Muscle of leg (tissue), 16 donors: ENCODE measurements at places on chromosomes 4 and X.

GRCh38 chr4:84648863-84649647, 66.1 kb downstream of the CDS1 start:
- no peaks in the 10 kb centered on the region for H3K4me1 ChIP-seq
- H3K27ac ChIP-seq: no peak overlapping the region
- H3K36me3 ChIP-seq: no peaks in the 10 kb centered on the region
- DNase-seq: peak; percentile 11
- H3K4me3 ChIP-seq: no peak overlapping the region

DNA sequence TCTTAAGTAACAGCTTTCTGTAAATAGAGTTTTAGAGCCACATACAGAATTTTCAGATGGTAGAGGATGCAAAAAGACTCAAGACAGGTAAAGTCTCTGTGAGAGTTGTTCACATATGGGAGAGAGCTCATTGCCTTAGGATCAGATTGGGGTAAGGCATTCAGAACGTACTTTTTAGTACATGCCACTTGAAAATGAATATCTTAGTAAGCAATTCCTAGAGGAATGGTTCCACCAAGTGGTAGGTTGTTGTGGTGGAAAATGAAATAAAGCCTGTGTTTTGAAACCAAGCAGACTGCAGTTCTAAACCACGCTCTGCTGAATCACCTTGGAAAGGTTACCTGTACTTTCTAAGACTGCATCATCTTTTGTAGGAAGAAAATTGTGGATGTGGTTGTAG, 547.0 kb upstream of the LCORL start:
- H3K36me3 ChIP-seq: no peaks in the 10 kb centered on the region
- no peaks in the 10 kb centered on the region for H3K27me3 ChIP-seq
- H3K4me3 ChIP-seq: no peak overlapping the region
- no peak overlapping the region for H3K27ac ChIP-seq
- H3K4me1 ChIP-seq: no peaks in the 10 kb centered on the region

DNA sequence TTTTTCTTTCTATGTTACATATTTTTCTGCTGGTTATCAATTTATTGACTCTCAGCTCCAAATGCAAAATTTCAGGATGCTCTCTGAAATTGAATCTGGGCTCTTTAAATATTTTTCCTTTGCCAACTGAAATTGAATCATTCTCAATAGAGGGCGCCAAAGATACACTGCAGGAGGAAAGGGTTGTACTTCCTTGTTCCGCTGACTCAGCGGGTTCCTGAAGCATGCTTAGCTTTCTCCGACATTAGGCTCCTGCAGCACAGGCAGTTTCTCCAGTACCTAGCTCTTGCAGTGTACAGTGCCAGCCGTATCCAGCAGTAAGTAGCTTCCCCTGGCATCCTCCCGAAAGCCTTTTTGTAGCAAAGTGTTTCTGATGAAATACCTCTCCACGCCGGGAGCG, 28.8 kb upstream of the CFAP47 start:
- DNase-seq: peak; percentile 56
- no peaks in the 10 kb centered on the region for H3K4me1 ChIP-seq
- no peak overlapping the region for H3K27ac ChIP-seq
- no peak overlapping the region for H3K4me3 ChIP-seq

- H3K27me3 ChIP-seq: no peaks in the 10 kb centered on the region
- H3K36me3 ChIP-seq: peaks cover 5% of the 10 kb centered on the region
- no peaks in the 10 kb centered on the region for H3K4me1 ChIP-seq
- no peak overlapping the region for H3K4me3 ChIP-seq
- DNase-seq: no peak
Observed at GRCh38 chr4:103067841-103068547, 8.6 kb downstream of the SLC9B2 start.

- no peak for DNase-seq
- no peak overlapping the region for H3K27ac ChIP-seq
- H3K36me3 ChIP-seq: no peaks in the 10 kb centered on the region
- no peak overlapping the region for H3K4me3 ChIP-seq
- H3K4me1 ChIP-seq: no peaks in the 10 kb centered on the region
Observed at GRCh38 chr4:165164257-165164656, 43.1 kb upstream of the KLHL2 start.

DNA sequence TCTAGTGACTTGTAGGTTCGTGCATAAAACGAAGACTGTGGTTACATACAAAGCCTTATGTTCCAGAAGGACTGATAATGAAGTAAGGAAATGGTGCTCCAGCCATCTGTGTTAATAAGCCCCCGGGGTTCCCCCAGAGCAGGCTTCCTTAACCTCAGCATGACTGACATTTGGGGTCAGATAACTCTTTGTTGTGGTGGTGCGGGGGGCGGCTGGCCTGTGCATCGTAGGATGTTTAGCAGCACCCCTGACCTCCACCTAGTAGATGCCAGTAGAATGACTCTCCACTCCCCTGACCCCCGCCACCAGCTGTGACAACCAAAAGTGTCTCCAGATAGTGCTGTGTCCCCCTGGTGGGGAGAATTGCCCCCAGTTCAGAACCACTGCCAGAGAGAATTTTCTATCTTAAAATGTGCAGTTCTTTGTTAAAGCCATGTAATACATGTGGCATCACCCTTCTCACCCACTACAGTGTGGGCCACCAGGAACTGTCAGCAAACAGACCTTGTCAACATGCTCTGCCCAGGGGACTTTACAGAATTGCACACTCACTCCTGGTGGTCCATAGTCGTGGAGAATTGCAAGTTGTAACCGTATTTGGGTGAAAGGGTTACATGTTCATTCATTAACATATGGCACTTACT, 7.5 kb downstream of the SH3KBP1 start:
- no peaks in the 10 kb centered on the region for H3K36me3 ChIP-seq
- H3K4me3 ChIP-seq: no peak overlapping the region
- no peaks in the 10 kb centered on the region for H3K4me1 ChIP-seq
- H3K27me3 ChIP-seq: peaks cover 43% of the 10 kb centered on the region

DNA sequence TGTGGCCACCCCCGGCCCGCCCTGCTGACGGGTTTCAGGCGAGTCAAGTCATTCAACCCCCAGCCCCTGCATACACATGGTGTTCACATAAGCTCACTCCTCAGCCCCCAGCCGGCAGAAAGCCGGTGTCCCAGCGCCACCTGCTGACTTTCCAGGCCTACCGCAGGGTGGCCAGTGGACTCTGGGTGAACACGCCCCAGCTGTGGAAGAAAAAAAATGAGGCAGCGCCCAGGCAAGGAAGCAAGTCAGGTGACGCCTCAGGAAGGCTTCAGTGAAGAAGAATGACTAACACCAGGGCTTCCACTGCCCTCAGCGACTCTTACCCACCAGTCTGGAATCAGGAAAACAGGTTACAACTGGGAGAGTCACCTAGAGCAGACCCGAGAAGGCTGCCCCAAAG, 15.8 kb downstream of the BCAP31 start:
- H3K4me3 ChIP-seq: no peak overlapping the region
- peak; percentile 74 for DNase-seq
- peaks cover 28% of the 10 kb centered on the region for H3K36me3 ChIP-seq

GRCh38 chr4:177450426-177451107, 8.3 kb upstream of the AGA start:
- no peak for DNase-seq
- H3K27me3 ChIP-seq: no peaks in the 10 kb centered on the region
- H3K4me1 ChIP-seq: peaks cover 3% of the 10 kb centered on the region
- H3K4me3 ChIP-seq: no peak overlapping the region
- H3K27ac ChIP-seq: no peak overlapping the region

- peaks cover 14% of the 10 kb centered on the region for H3K4me1 ChIP-seq
- H3K27ac ChIP-seq: no peak overlapping the region
- H3K27me3 ChIP-seq: no peaks in the 10 kb centered on the region
- H3K4me3 ChIP-seq: no peak overlapping the region
- H3K36me3 ChIP-seq: no peaks in the 10 kb centered on the region
- DNase-seq: no peak
Observed at GRCh38 chr4:14863418-14864364, 138.6 kb upstream of the CPEB2 start.

GRCh38 chr4:30056016-30056766, 664.0 kb upstream of the PCDH7 start:
- DNase-seq: no peak
- H3K27me3 ChIP-seq: no peaks in the 10 kb centered on the region
- H3K27ac ChIP-seq: no peak overlapping the region
- no peaks in the 10 kb centered on the region for H3K4me1 ChIP-seq
- H3K36me3 ChIP-seq: no peaks in the 10 kb centered on the region
- no peak overlapping the region for H3K4me3 ChIP-seq

DNA sequence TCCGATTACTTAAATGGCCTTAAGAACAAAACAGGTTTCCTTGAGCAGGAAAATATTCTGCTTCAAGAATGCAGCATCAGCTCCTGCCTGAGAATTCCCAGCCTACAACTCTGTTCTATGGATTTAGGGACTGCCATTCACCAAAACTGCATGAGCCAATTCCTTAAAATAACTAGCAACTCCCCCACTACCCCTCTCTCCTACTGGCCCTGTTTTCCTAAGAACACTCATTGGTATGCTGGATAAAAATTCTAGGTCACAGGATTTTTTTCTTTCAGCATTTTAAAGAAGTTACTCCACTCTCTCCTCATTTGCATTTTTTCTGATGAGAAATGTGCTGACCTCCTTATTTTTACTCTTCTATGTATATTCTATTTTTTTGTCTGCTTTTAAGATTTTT, 347.1 kb downstream of the IDS start:
- H3K27ac ChIP-seq: no peak overlapping the region
- DNase-seq: peak; percentile 7
- peaks cover 4% of the 10 kb centered on the region for H3K4me1 ChIP-seq
- H3K36me3 ChIP-seq: no peaks in the 10 kb centered on the region
- no peak overlapping the region for H3K4me3 ChIP-seq

GRCh38 chrX:110795645-110796406, at the start of gene CHRDL1:
Gene CHRDL1, minus strand, starts transcription at chrX:110795817. Its CDS starts 3,636 bp downstream, at chrX:110792181.
- no peak within 1 kb of the TSS for H3K27ac ChIP-seq
- peak within 1 kb of the TSS; percentile 36 for H3K4me3 ChIP-seq
- H3K27me3 ChIP-seq: peaks cover 26% of the 10 kb centered on the region
- H3K36me3 ChIP-seq: no peaks in the 10 kb centered on the region
- H3K4me1 ChIP-seq: peaks cover 3% of the 10 kb centered on the region
- DNase-seq: peak; percentile 47

DNA sequence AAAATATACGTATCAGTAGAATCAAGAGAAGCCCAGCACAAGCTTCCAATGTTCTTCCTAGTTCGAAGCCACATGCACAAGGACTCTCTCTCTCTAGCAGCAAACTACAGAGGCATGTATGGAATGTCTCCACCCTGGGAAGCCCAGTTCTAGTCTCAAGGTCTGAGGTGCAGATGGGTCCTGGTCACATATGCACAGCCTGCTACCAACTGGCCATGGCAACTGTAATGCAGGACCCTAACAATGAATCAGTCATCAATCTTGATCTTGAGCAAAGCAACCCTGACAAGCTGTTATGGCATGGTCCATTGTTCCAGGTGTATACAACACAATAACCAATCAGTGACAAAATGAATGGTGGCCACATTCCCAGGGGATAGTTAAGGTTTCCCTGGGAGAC, 55.8 kb downstream of the MBNL3 start:
- H3K27ac ChIP-seq: no peak overlapping the region
- H3K4me3 ChIP-seq: no peak overlapping the region
- DNase-seq: no peak
- H3K36me3 ChIP-seq: peaks cover 2% of the 10 kb centered on the region
- H3K27me3 ChIP-seq: peaks cover 9% of the 10 kb centered on the region
- H3K4me1 ChIP-seq: no peaks in the 10 kb centered on the region

- peaks cover 19% of the 10 kb centered on the region for H3K36me3 ChIP-seq
- no peaks in the 10 kb centered on the region for H3K4me1 ChIP-seq
Observed at GRCh38 chr4:102594000-102594399, 92.8 kb downstream of the NFKB1 start.

- no peaks in the 10 kb centered on the region for H3K4me1 ChIP-seq
- DNase-seq: no peak
- H3K27ac ChIP-seq: no peak overlapping the region
Observed at GRCh38 chr4:93317561-93317960, 511.0 kb upstream of the ATOH1 start.

GRCh38 chr4:41559940-41560516, 22.1 kb downstream of the LIMCH1 start:
- H3K27me3 ChIP-seq: no peaks in the 10 kb centered on the region
- no peak overlapping the region for H3K4me3 ChIP-seq
- H3K36me3 ChIP-seq: no peaks in the 10 kb centered on the region
- H3K4me1 ChIP-seq: no peaks in the 10 kb centered on the region

GRCh38 chr4:30559481-30559880, 160.7 kb upstream of the PCDH7 start:
- H3K36me3 ChIP-seq: no peaks in the 10 kb centered on the region
- H3K4me3 ChIP-seq: no peak overlapping the region
- no peaks in the 10 kb centered on the region for H3K4me1 ChIP-seq
- no peaks in the 10 kb centered on the region for H3K27me3 ChIP-seq
- no peak overlapping the region for H3K27ac ChIP-seq
- peak; percentile 5 for DNase-seq

DNA sequence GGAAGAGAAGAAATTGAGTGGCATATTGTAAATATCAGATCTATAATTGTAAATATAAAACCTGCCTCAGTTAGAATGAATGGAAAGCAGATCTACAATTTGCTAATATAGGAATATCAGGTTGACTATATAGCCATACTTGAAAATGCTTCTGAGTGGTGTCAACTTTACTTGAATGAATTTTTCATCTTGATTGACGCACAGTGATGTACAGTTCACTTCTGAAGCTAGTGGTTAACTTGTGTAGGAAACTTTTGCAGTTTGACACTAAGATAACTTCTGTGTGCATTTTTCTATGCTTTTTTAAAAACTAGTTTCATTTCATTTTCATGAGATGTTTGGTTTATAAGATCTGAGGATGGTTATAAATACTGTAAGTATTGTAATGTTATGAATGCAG, 132.6 kb downstream of the TET2 start:
- H3K4me3 ChIP-seq: no peak overlapping the region
- H3K27ac ChIP-seq: no peak overlapping the region
- H3K27me3 ChIP-seq: no peaks in the 10 kb centered on the region

DNA sequence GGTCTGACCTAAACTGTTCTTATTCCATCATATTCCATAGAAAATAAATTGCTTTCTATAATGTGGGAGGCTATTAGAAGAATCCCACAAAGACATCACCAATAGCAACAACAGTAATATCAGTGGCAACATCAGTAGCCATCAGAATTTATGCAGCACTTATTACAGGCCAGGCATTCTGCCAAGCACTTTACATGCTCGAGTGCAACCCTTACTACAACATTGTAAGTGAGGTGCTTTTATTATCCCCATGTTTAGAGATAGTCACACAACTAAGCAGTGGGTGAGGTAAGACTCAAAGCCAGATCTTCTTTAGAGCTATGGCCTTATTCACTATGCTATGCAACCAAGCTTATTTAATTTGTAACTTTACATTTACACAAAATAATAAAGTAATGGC, 317.1 kb upstream of the BMP3 start:
- no peaks in the 10 kb centered on the region for H3K4me1 ChIP-seq
- H3K27ac ChIP-seq: no peak overlapping the region
- no peaks in the 10 kb centered on the region for H3K27me3 ChIP-seq
- no peaks in the 10 kb centered on the region for H3K36me3 ChIP-seq
- no peak overlapping the region for H3K4me3 ChIP-seq

DNA sequence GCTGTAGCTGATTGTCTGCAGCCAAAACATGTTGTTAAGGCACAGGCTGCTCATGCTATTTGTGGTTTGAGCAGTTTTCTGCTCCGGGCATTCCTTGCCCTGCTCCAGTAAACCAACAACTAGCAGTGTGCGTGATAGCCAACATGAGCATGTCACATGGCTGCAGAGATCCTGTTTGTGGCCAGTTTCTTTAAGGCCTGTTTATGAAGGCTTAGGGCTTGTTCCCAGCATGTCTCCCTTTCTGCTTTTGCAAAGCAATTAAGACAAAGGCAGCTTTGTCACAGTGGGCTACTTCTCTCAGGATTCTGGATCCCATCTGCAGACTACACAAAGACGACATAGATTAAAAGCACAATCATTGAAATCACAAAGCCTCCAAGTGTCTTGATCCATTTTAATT, 160.5 kb downstream of the ZNF518B start:
- no peaks in the 10 kb centered on the region for H3K36me3 ChIP-seq
- no peak overlapping the region for H3K27ac ChIP-seq
- peak; percentile 19 for DNase-seq
- no peaks in the 10 kb centered on the region for H3K27me3 ChIP-seq
- H3K4me3 ChIP-seq: no peak overlapping the region
